ENCODE measurements at places on chromosomes 16 and 17.

DNA sequence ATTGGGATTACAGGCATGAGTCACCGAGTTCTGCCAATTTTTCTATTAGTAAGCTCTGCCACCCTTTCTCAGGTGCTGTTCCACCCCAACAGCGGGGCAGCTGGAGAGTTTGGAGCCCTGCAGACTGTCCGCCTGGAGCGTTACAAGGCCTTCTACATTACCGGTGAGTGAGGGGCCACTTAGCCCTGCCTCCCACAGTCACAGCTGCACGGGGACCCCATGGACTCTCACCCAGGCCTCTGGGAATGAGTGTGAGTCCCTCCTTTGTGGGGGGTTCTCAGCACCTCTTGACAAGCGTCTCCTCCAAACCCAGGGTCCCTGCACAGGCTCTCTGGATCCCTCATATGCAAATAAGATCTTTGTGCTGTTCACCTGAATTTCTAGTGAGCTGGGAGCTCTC, 56.0 kb downstream of the WIPI1 start:
- DNase-seq, result no peak

DNA sequence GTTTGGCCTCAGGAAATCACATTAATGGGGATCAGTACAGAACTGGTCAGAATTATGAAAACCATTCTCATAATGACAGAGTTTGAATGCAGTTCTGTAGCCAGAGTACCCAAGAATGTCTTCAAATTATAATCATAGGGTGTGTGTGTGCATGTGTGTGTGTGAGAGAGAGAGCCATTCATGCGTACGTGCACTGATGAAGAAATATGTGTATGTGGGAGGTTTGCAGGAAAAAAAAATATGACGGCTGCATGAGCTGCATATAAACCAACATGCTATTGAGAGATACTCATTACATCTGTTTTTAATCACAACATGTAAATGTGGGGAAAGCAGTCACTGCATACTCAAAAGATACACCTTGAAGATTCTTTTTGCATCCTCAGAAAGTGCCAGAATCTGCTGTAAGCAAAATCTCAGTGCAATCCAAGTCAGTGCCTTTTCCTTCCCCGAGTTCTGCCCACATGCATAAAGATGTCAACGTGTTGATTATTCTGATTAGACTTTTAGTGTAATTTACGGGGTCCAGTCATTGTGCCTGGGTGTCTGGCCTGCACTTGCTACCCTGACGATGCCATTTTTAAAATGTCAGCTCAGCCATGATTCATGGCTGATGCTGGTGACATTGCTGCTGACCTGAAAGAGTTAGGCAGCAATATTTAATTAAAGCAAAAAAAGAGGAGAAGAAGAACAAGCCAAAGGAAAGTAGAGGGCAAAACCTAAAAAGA, 378.7 kb upstream of the ZFHX3 start:
- no peak for DNase-seq

DNA sequence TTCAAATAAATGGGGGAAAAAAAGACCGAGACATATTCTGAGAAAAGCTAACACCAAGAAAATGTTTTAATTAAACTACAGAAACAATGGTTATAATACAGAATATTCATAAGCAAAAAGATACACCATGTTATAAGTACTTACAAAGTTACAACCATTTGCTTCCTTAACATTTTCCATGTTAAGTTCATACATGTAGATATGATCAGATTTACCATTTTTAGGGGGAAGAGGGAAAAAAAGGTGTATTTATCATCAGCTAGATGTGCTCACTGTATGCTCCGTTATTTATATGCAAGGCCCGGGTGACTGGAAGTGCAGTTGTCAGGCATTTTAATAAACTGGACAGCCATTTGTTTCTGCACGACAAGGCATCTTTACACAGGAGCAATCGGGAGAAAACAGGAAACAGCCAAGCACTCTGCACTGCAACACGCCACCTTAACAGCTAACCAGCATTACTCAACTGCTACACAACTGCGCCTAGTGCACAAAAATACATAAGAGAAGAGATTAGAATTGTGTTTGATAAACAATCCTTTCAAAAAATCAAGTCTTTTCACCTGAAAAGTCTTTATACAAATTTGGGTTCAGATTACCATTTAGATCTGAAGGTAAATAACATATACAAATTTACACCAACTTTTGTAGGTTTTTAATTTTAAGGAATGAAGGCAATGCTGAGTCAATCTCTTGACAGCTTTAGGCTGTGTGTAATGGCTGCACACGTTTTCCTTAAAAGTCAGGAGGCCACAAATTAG, 2.9 kb downstream of the SRSF2 start:
- no peak for DNase-seq

- no peak for DNase-seq
Observed at GRCh38 chr16:71526111-71526631, at the start of gene CHST4. Gene CHST4, plus strand, starts transcription at chr16:71526426. Its CDS starts 10,252 bp downstream, at chr16:71536678.

- DNase-seq, result no peak
Observed at GRCh38 chr17:75498726-75499213, 16.6 kb downstream of the CASKIN2 start.

DNA sequence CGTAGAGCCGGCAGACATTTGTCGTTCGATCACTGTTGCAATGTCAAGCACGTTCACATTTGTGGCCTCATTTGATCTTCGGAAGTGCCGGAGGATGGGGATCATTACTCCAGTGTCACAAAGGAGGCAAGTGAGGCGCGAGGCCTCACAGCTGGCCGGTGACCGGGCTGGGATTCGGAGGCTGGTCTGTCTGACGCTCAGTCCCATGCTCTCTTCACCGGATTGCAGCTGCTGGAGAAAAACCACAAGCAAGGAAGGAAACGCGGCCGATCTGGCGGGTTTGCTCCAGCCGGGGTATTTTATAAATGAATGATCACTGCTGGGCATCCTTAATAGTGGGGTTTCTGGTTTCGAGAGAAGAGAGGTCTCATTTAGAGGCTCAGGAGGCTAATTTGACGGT, 127.8 kb downstream of the OR1D5 start:
- no peak for DNase-seq

DNA sequence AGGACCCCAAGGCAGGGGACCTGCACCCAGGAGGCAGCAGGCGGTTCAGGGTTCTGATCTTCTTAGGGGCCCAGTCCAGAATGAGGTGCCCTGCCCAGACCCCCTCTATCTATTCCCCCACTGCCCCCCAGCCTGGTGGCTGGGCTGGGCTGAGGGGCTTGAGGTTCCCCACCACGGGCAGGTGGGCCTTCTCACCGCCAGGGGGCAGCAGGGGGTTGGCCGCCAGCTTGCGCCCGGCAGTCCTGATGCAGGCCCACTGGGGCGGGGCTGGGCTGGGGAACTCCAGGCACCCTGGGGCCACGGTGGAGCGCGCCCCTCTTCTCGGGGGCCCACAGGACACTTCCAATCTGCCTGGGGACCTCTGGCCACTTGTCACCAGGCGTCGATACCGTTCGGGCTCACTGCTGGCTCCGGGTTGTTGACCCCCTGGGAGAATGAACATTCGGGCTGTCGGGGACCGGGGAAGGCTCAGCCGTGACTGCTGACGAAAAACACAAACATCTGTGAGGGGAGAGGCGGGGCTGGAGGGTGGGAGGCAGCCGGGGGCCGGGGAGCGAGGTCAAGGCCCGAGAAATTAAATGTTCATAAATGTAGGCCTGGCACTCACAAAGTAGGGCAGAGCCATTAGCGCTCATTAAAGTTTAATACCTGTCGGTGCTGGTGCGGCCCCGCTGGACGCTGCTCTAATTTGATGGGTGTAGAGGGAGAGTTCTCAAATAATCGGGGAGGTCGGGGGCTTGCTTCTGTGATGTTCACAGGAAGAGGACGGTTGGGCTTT, 219.3 kb upstream of the GSE1 start:
- DNase-seq, result no peak

GRCh38 chr17:45093444-45094110, 32.5 kb downstream of the NMT1 start:
- no peak for DNase-seq

- no peak for DNase-seq
Observed at GRCh38 chr17:28285965-28286364, 33.0 kb upstream of the TMEM97 start.
